ENCODE measurements at places on chromosomes 3 and 15. TPM values are rescaled to one million over a fixed set of nuclear protein-coding genes. Genes with fewer than 3 reads are reported as not detected.

GRCh38 chr3:119600732-119601131, 3.0 kb downstream of the PLA1A start:
- DNase-seq: no peak

- no peak for DNase-seq
These were observed 915.2 kb upstream of the ROBO1 start for GRCh38 chr3:80682951-80683350.

The ALDH1A2 gene
- not detected for total RNA-seq

GRCh38 chr3:125375950-125376679, 990 bp upstream of the ZNF148 start:
- DNase-seq: no peak

The KCNMB2 gene
- total RNA-seq: not detected

DNA sequence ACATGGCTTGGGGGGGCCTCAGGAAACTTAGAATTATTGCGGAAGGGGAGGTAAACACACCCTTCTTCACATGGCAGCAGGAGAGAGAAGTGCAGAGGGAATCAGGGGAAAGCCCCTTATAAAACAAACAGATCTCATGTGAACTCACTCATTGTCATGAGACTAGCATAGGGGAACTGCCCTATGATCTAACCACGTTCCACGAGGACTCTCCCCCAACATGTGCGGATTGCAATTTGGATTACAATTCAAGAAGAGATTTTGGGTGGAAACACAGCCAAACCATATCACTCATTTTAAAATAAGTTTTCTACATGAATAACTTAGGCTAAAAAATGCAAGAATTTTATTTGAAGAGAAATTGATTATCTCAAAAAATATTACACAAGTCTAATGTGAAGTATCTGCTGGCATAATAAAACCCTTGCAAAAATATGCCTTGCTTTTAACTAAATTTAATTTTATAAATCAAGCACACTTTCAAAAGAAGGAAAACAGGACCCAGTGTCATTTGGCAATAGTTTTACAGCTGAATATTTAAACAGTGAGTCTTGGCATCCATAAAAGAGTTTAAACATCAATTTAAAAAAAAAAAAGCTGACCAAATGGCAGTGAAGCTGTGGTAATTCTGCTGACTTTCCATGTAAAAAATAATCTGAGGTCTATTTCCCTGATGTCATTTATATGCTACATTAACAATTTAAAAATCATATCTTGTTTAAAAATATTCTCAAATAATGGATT, 1057.2 kb downstream of the NAALADL2 start:
- no peak for DNase-seq
